Sigmoid colon (tissue), 7 donors: ENCODE measurements at places on chromosomes 4 and X. TPM values are rescaled to one million over a fixed set of nuclear protein-coding genes. Genes with fewer than 3 reads are reported as not detected.

GPR101 gene
- not detected for total RNA-seq

ASB9 gene
- total RNA-seq, result 2.0 TPM

UBL4A gene
- 31.6 TPM for total RNA-seq

GAGE12J gene
- not detected for total RNA-seq

SLC7A11 gene
- 0.27 TPM for total RNA-seq

NCAPG gene
- total RNA-seq, result 0.66 TPM

C4orf50 gene
- 0.71 TPM for total RNA-seq

- DNase-seq, result peak; percentile 83
These were observed 29.3 kb downstream of the AFAP1 start for GRCh38 chr4:7910263-7910896.

- DNase-seq, result no peak
These were observed 79.6 kb downstream of the COMMD8 start for GRCh38 chr4:47383829-47384427.

- DNase-seq, result no peak
These were observed 68.7 kb upstream of the ADAD1 start for GRCh38 chr4:122309988-122310626.

DNA sequence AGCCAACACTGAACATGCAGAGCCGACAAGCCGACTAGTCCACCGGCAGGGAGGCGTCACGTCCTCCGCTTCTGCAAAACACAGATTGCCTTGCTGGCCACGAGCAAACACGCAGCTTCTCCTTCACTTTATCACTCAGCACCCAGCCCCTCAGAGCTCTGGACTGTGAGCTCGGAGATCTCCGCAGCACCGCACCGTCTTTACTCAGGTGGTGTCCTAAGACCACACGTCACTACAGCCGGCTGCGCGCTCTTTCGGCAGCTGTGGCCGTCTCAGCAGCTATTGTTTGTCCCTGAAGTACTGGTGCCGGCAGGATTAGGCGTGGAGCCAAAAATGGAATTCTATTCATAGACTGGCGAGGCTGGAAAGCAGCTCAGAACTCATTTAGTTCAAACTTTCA is 72.0 kb downstream of the FAT1 start:
- DNase-seq, result peak; percentile 85

DNA sequence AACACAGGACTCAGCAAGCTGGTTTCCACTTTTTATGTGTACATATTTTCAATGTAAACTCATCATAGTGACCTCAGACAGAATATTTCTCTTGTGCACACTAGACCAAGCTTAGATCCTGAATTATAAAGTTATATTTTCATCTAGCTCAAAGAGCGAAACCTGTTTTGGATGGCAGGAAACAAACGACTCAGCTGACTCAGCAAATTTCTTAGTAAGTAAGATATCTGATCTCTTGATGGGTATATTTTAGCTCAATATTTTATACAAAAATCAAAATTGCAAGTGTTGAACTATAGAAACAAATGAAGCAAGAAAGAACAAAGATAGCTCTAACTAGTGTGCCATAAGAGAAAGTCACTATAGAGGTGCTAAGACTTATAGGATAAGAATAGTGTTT is 1114.5 kb downstream of the STPG2 start:
- DNase-seq, result no peak

DNA sequence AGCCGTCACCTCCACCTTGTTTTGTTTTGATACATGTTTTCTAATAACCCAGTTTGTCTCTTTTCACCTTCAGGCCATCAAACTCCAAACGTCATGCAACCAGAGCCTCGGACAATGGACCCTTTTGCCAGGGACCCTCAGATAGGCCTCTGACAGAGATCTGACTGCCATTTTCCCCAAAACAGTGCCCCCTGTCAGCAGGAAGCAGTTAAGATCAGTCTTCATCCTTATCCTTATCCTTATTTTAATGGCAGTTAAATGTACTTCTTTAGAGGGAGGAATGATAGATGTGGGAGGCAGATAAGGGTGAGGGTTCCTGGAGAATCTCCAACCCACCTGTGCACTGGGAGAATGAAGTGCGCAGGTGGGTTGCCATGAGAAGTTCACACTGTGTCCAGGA is 135.7 kb downstream of the ANAPC10 start:
- no peak for DNase-seq

DNA sequence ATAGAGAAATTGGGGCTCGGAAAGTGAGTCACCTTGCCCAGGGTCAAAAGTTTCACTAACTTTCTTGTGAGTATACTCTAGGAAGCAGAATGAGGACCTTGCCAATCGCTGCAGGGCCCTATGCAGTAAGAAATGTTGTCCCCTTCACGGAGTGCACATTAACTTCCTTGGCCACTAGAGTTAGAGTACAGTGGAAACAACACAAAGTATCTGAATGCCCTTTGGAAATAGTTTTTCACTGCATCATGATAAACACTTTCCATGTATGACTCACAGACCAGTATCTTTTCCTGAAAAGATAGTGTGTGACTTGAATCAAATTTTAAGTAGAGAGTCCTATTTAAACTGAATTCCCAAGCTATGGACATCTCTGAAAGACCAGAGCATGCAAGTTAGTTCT is 45.5 kb upstream of the STK26 start:
- DNase-seq, result no peak

GRCh38 chr4:16750216-16750615 is 148.2 kb downstream of the LDB2 start:
- DNase-seq, result no peak

GRCh38 chr4:186161138-186161537 is 30.2 kb upstream of the CYP4V2 start:
- DNase-seq, result no peak

DNA sequence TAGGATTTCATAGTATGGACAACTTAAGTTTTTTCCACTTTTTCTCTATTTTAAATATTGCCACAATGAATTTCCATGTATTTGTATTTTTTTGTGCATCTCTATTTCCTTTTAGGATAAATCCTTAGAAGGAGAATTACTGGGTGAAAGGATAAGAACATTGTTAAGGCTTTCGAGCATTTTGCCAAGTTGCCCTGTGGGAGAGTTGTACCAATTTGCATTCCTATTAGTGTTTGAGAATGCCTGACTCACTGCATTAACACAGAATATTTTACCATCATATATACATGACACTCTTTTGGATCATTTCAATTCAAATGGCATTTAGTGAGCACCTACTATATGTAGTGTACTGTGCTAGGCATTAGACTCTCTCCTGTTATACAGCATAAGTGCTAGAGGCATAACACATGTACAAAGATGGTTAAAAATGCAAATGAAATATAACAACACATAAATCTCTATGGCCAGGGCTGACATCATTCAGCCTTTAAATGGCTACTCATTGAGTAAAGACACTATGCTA is 57.0 kb downstream of the PLAC1 start:
- no peak for DNase-seq

- DNase-seq, result no peak
These were observed 28.7 kb downstream of the SAT1 start for GRCh38 chrX:23811656-23812055.

GRCh38 chr4:121255986-121256750 is 92.0 kb upstream of the TNIP3 start:
- DNase-seq, result no peak

DNA sequence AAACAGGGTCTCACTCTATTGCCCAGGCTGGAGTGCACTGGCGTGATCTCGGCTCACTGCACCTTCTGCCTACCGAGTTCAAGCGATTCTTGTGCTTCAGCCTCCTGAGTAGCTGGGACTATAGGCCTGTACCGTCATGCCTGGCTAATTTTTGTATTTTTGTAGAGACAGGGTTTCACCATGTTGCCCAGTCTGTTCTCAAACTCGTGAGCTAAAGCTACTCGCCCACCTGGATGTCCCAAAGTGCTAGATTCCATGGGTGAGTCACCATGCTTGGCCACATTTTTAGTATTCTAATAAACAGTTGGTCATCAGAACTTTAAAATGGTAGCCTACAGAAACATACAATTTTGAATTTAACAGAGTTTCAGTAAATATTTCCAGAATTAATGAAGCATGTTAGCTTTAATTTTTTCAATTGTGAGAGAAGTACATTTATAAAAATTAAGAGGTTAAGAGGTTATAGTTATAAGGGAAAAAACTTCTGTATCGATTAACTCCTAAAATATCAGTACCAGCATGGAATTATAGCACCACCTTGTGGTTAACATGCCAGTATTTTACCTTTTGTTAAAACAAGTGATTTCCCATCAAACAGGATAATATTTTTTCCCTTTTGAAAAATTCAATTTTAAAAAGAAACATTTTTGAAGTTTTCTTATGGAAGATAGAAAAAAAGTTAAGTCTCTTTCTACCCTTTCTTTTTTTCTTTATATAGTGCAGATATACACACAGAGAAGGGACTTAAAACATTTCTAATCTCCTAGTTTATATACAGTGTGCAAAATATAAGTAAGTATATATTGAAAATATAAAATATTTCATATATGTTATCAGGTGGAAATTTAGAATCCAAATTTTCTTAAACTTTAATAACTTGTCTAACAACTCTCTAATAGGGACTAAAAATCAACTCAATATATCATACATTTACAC is 35.4 kb downstream of the CEP44 start:
- no peak for DNase-seq

- DNase-seq, result peak; percentile 59
These were observed 166.1 kb downstream of the AFAP1 start for GRCh38 chr4:7773401-7774180.
